ENCODE measurements at places on chromosomes 2 and 18. TPM values are rescaled to one million over a fixed set of nuclear protein-coding genes. Genes with fewer than 3 reads are reported as not detected.
A peak's percentile ranks its signal among the peaks of the same experiment; 100 is the strongest.

DNA sequence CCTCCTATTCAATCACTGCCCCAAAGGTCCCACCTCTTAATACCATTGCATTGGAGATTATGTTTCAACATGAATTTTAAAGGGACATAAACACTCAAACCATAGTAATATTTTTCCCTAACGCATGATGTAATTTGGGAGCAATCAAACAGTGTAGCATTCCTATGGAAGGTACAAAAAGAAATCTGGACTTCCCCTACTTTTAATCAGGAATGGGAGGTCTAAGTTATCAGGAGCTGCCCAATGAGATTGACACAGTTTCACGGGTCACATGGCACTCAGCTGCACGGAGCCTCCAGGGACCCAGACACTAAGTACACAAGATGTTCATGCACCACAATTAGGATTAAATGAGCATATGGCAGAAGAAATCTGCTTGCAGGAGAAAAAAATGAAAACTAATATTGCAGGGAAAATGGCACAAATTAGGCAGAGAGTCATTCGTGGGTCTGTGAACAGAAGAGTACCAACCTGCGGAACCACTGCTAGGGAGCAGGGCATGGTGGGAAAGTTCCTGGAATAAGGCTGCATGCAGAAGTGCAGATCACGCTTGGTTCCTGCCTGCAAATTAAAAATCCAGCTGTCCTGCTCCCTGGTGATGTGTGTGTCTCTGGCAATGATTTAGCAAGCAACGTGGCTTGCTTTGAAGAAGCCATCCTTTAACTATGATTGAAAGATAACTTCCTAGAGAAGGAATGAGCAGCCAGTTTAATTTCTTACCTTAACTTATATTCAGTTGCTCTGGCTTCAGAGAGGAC, 326.6 kb upstream of the ID2 start:
- no peaks in the 10 kb centered on the region for H3K36me3 ChIP-seq
- H3K4me3 ChIP-seq, result no peak overlapping the region
- no peaks in the 10 kb centered on the region for H3K27me3 ChIP-seq
- DNase-seq, result no peak
- no peak overlapping the region for H3K27ac ChIP-seq

GRCh38 chr2:124877141-124877577, 852.1 kb downstream of the CNTNAP5 start:
- DNase-seq, result no peak
- H3K4me3 ChIP-seq, result no peak overlapping the region
- peaks cover 5% of the 10 kb centered on the region for H3K4me1 ChIP-seq

DNA sequence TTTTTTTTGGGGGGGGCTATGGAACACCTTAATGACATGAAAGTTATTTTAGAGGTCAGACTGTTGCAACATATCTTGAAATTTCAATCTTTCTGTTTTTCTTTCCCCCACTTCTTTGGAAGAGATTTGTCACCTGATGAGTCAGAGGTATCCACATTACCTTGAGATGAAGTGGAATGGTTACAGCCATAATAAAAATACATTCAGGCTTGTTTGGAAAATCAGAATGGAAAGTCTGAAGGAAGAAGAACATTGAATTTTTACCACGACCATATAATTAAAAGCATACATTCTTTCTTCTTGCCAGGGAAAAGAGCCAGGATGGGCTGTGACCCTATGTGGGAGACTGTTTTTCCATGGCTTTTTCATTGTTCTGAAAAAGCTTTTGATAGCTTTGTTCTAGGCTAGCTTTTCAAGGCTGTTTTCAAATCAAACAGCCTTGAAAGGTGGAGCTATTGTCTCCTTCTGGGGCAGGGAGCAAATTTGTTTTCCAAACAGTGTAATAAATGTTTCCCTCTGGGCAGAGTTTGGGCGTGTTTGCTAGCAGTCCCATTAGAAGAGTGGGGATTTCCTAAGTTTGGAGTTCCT, 2.3 kb upstream of the GTF3C3 start:
- no peak for DNase-seq
- no peak overlapping the region for H3K27ac ChIP-seq
- H3K36me3 ChIP-seq, result no peaks in the 10 kb centered on the region
- H3K4me3 ChIP-seq, result no peak overlapping the region
- no peaks in the 10 kb centered on the region for H3K27me3 ChIP-seq

GRCh38 chr2:43152741-43153647, 73.4 kb downstream of the ZFP36L2 start:
- no peak overlapping the region for H3K27ac ChIP-seq
- no peak for DNase-seq
- H3K27me3 ChIP-seq, result no peaks in the 10 kb centered on the region
- H3K4me1 ChIP-seq, result peaks cover 23% of the 10 kb centered on the region

The EPHA4 gene
- 20.4 TPM for total RNA-seq

DNA sequence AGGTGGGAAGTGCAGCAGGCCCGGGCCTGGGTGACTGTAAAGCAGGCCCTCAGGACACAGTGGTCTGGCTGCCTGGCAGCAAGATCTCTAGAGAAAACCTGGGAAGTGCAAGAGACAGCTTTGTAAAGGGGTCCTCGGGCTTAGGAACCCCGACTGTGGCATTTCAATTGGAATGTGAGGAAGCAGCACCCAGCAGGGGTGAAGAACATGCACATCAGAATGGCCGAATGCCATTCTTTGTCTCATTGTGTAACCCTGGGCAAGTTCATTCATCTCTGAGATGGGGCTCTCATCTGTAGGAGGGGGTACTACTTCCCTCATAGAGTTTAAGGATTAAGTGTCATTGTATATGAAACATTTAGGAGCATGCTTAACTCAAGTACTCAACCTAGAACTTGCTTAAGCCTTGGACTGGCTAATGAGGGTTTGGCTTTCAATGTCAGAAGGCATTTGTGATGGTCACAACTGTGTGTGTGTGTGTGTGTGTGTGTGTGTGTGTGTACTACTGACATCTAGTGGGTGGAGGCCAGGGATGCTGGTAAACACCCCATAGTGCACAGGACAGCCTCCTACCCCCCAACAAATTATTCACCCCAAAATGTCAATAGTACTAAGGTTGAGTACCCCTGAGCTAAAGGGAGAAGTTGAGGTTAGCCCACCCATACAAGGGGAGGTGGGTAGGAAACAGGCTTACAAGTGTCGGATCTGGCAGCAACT, 29.3 kb downstream of the MEX3C start:
- DNase-seq, result no peak
- H3K27me3 ChIP-seq, result no peaks in the 10 kb centered on the region
- H3K27ac ChIP-seq, result no peak overlapping the region
- no peak overlapping the region for H3K4me3 ChIP-seq

GRCh38 chr2:26035090-26035743, 1.3 kb downstream of the RAB10 start:
- peak overlapping the region; percentile 99 for H3K27ac ChIP-seq
- peaks cover 49% of the 10 kb centered on the region for H3K4me1 ChIP-seq
- no peaks in the 10 kb centered on the region for H3K27me3 ChIP-seq
- no peak for DNase-seq
- peaks cover 3% of the 10 kb centered on the region for H3K36me3 ChIP-seq

DNA sequence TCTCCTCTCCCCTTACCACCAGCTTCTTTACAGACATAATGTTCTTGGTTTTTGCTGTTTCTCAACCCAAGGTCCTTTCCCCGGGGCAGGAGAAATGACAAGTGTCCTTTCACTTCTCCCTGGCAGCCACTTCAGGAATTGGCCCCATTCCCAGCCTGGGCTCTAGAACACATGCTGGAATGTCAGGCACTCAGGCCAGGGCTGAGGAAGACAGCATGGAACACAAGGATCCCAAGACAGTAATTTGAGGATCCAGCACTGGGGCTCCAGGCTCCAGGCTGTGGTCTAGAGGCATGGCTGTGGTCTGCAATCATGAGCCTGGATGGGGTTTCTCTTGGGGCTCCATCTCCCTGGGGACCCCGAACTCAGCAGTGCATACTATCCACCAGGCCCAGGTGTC, 201.4 kb downstream of the CELF4 start:
- H3K27ac ChIP-seq, result no peak overlapping the region
- H3K36me3 ChIP-seq, result no peaks in the 10 kb centered on the region
- H3K27me3 ChIP-seq, result no peaks in the 10 kb centered on the region
- peaks cover 8% of the 10 kb centered on the region for H3K4me1 ChIP-seq
- no peak overlapping the region for H3K4me3 ChIP-seq

DNA sequence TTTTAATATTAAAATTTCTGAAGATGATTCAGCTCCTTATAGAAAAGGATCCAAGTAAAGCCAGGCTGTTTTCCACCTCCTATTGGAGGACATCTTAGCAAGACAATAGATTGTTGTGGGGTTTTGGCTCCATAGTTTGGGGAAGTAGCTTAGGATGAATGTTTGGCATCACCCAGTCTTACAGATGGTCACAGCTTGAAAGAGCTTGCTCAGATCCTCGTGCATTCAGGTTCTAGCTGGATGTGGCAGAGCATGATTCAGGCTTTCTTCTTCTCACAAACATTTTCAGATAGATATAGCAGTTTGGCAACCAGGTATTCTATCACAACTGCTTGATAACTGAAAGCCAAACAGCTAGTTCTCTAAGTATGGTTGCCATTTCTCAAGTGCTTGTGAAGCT, 23.6 kb upstream of the PDCL3 start:
- no peak overlapping the region for H3K4me3 ChIP-seq
- no peaks in the 10 kb centered on the region for H3K4me1 ChIP-seq
- no peaks in the 10 kb centered on the region for H3K36me3 ChIP-seq

The FAM237A gene
- not detected for total RNA-seq

The PLCL1 gene
- total RNA-seq, result 26.2 TPM

DNA sequence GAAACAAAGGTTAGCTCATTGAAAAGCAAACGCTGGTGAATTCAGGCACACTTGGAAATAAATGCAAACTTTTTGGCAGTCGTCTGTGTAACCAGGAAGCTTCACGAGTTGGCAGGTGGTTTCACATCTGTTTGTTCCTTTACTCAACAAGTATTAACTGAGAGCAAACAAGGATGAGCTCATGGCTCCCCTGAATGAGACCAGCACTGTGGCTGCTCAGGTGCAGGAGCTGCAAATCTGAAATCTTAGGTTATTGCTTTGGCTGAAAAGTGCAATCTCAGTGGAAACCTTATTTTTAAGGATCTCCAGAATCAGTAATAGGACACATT, 46.3 kb downstream of the SH3RF3 start:
- H3K4me1 ChIP-seq, result peaks cover 36% of the 10 kb centered on the region
- H3K27me3 ChIP-seq, result no peaks in the 10 kb centered on the region
- DNase-seq, result no peak
- no peaks in the 10 kb centered on the region for H3K36me3 ChIP-seq
- H3K4me3 ChIP-seq, result no peak overlapping the region

- no peak for DNase-seq
- H3K36me3 ChIP-seq, result peaks cover 12% of the 10 kb centered on the region
- H3K27me3 ChIP-seq, result no peaks in the 10 kb centered on the region
- no peak overlapping the region for H3K27ac ChIP-seq
- no peak overlapping the region for H3K4me3 ChIP-seq
These were observed 3.3 kb upstream of the C18orf32 start for GRCh38 chr18:49490246-49490762.

DNA sequence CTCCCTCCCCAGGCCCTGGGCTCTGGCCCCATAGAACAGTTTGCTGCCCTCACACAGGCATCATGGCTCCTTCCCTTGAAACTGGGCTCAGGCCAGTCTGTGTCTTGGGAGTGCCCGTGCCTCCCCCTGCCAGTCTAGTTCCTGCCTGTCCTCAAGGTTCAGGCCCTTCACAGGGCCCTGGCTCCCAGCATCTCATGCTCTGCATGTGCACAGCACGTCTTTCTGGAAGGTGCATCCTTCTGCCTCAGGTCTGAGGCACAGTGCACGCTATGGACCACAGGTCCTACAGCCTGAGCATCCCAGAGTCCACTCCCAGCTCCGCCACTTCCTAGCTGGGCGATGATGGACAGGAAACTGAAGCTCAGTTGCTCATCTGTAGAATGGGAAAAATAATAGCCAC, 35.6 kb upstream of the FOSL2 start:
- H3K27me3 ChIP-seq, result no peaks in the 10 kb centered on the region
- peak overlapping the region; percentile 84 for H3K27ac ChIP-seq
- no peaks in the 10 kb centered on the region for H3K36me3 ChIP-seq

DNA sequence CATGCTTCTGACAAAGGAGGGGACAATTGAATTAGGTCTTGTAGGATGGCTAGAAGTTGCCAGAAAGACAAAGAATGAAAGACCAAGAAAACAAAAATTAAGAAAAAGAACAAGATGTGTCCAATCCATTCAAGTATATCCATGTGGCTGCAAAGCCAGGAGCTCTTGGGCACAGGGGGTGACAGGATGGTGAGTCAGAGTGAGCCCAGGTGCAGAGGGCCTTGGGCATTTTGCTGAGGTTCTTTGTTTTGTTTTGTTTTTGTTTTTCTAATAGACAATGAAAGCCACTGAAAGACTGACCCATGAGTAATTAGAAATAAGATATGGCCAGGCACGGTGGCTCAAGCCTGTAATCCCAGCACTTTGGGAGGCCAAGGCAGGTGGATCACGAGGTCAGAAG, 104.6 kb upstream of the KLHL29 start:
- H3K27ac ChIP-seq, result no peak overlapping the region
- no peaks in the 10 kb centered on the region for H3K4me1 ChIP-seq
- no peak overlapping the region for H3K4me3 ChIP-seq
- DNase-seq, result no peak

GRCh38 chr2:238596571-238597551, 170.1 kb downstream of the ASB1 start:
- no peaks in the 10 kb centered on the region for H3K36me3 ChIP-seq
- peaks cover 40% of the 10 kb centered on the region for H3K4me1 ChIP-seq
- H3K27me3 ChIP-seq, result no peaks in the 10 kb centered on the region
- H3K27ac ChIP-seq, result peak overlapping the region; percentile 91
- H3K4me3 ChIP-seq, result peak overlapping the region; percentile 34

GRCh38 chr2:218733171-218734021, 22.8 kb downstream of the TTLL4 start:
- H3K27me3 ChIP-seq, result no peaks in the 10 kb centered on the region
- no peak overlapping the region for H3K27ac ChIP-seq
- no peak for DNase-seq
- peaks cover 7% of the 10 kb centered on the region for H3K36me3 ChIP-seq

GRCh38 chr2:192148241-192148619, 46.5 kb downstream of the TMEFF2 start:
- H3K27me3 ChIP-seq, result no peaks in the 10 kb centered on the region
- no peak for DNase-seq
- H3K4me3 ChIP-seq, result no peak overlapping the region
- no peak overlapping the region for H3K27ac ChIP-seq
- peaks cover 8% of the 10 kb centered on the region for H3K4me1 ChIP-seq

GRCh38 chr2:203105996-203106395, 91.3 kb downstream of the NBEAL1 start:
- H3K27me3 ChIP-seq, result no peaks in the 10 kb centered on the region
- no peak for DNase-seq
- H3K36me3 ChIP-seq, result peaks cover 39% of the 10 kb centered on the region
- no peak overlapping the region for H3K4me3 ChIP-seq
